Activated CD4-positive, alpha-beta T cell treated with anti-CD3 and anti-CD28 coated beads, Interleukin-2, amount 50 U/mL, for 24 hours (primary cell): ENCODE measurements at places on chromosomes 7 and 10.

DNA sequence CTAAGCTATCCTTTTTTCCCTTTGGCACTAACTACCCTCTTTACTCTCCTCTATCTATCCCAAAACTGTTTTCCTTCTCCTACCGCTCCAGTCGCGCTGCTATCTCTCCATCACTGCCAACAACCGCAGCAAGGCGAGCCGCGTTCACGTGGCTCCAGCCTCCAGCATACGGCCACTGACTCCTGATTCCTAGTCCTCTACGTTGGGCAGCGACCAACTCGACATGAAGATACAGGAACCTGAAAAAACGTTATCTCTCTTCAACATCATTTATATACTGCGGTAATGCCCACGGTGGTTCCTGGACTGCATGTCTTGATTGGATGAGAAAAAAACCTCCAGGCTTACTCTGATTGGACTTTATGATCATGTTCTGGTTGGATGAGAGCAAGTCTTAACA is 129.5 kb downstream of the ZNF716 start:
- no peak for DNase-seq

DNA sequence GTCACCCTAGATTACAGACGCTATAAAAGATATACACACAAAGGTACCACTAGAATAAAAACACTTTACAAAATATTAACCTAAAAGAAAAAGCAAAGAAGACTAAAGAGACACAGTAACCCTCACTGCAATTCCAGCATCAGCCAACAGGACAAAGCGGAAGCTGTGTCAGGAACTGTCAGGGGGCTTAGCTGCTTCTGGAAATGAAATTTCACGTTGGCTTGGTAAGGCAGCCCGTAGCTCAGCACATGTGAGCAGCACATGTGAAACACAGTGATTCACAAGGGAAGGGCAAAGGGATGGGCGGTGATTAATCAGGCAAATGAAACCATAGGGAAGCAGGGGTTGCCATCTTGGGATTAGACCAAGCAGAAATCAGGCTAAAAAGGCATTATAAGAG is 195.4 kb downstream of the MGMT start:
- no peak for DNase-seq

GRCh38 chr7:116610210-116610609 is 61.8 kb upstream of the MET start:
- DNase-seq, result no peak

DNA sequence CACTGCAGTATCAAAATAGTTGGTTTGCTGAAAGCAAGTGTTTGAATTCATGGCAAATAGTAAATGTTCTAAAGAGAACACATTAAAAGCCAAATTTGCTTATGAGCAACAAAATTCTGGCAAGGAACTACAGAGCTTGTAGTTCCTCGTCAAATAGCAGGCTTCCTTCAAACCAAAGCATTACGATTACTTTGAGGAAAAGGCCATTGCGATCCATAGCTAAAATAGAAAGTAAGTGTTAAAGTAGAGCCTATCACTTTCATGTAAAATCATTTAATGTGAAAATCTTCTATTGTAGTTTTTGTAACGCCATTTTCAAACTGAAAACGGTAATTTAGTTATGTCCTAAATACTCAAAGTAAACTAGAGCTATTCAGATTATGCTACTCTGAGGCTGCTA is 20.1 kb downstream of the CACNA2D1 start:
- no peak for DNase-seq

- DNase-seq, result no peak
Measured at GRCh38 chr10:44981172-44982113, 2.8 kb upstream of the DEPP1 start.

- no peak for DNase-seq
Measured at GRCh38 chr7:142802301-142802700, 31.5 kb downstream of the PRSS2 start.

- no peak for DNase-seq
Measured at GRCh38 chr10:125792342-125793300, 17.0 kb upstream of the MMP21 start.

DNA sequence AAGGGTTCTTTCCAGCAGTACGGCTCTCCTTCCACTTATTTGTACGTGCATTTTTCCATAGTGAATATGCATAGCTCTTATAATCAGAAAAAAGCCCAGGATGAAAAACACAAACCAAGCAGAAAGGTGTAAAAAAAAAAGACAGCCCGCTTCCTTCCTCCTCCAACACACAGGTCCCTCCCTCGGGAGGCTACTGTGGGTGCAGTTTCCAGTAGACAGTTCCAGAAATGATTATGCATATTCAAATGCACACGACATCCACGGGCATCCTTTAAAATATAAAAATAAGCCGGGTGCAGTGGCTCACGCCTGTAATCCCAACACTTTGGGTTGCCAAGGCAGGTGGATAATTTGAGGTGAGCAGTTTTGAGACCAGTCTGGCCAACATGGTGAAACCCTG is 59.9 kb downstream of the TNRC18 start:
- DNase-seq, result no peak

DNA sequence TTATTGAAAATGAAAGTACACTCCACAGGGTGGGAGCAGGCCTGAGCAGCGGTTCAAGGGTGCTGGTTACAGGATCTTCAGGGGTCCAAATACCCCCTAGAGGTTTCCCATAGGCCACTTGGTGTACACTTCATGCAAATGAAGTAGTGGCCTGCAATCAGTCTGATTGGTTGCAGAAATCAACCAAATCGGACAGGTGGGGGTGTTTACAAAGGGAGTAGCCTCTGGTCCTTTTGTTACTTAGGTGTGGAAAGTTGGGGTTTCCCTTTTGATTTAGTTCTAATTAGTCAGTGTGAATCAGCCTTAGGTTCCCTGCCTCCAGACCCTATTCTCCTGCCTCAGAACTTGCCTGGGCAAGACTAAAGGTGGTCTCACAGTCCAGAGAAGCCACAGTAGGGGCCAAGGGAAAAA is 49.6 kb downstream of the SYPL1 start:
- no peak for DNase-seq

DNA sequence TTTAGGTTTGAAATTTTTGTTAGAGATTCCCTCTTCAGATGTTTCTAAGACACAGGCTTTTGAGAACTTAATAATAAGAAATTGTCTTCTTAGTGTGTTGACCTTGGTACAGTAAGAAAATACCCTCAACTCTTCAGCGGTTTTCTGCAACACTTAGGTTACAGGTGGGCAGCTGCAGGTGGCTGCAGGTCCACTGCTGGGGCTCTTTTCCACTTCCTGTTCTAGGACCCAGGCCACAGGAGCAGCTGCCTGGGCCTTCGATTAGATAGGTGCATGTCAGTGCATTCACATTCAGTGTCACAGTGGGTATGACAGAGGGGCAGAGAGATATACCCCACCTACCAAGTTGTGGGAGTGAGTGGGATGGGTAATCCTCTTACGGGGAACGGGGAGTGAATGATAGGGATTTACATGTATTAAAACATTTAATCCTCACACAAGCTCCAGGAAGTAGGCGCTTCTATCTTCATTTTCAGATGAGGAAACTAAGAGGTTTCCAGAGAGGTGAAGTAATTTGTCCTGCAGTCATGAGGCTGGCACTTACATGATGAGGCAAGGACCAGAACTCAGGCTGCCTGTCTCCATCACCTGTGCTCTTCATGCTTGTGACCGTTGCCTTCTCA is 20.2 kb upstream of the SUV39H2 start:
- DNase-seq, result no peak

GRCh38 chr10:71582506-71583475 is 136.8 kb downstream of the C10orf105 start:
- DNase-seq, result no peak

- no peak for DNase-seq
Measured at GRCh38 chr10:7855205-7855604, 36.9 kb downstream of the TAF3 start.

GRCh38 chr10:35827783-35828182 is 185.7 kb upstream of the FZD8 start:
- DNase-seq, result no peak

DNA sequence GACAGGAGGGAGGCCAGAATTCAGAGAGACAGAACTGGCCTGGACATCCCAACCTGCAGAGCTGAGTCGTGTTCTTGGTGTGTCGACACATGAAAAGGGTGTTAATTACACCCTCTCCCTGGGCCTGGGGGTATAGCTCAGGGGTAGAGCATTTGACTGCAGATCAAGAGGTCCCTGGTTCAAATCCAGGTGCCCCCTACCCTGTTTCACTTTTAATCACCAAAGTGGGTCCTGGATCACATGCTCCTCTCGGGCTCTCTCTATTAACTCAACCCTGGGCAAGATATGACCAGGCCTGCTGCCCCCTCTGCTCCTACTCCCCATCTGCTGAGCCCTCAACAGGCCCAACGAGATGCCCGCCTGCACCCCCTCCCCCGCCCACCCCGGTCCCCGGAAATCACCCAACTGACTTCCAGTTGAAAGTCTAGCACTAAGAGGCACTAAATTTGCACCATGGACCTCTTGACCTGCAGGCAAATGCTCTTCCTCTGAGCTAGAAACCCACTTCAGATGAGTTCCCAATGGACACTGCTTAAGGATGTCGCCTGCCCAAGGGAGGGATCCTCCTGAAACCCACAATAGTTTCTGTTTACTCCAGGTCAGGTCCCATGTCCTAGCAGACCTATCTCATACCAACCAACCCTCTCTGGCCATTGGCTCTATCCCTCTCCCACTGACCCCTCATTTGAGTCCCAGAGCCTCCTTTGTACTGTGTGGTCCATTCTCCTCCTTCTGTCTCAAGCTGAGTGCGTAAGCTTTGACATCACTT is 137.6 kb downstream of the ZNF467 start:
- no peak for DNase-seq

DNA sequence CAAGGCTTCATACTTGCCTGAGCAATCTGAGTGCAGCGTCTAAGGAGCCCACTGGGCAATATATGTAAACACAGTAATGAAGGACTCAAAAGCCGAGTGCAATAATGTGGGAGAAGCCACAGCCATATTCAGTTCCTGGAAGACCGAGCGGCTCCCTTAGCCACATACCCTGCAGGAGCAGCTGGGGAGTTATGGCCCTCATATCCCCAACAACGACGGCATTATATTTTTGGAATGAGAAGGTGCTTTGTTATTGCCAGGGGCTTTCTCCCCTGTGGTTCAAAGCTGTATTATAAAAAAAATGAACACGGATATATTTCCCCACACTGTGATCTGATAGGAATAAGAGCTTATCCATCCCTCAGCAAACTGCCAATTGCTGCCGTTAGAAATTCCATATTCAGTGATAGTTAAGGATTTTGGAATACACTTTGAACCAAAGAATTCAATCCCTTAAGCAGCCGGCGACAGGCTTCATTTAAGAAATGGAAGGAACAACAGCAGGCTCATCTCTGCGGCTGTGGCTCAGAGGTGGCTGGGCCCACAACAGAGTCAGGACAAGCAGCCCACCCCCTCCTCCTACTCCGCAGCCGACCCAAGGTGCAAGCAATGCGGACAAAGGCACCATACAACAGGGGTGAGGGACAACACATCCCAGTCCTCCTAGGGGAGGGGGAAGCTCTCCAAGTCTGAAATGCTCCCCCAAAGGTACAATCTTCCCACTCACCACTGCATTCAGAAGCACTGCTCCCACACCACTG is 77.2 kb downstream of the TNS3 start:
- no peak for DNase-seq

DNA sequence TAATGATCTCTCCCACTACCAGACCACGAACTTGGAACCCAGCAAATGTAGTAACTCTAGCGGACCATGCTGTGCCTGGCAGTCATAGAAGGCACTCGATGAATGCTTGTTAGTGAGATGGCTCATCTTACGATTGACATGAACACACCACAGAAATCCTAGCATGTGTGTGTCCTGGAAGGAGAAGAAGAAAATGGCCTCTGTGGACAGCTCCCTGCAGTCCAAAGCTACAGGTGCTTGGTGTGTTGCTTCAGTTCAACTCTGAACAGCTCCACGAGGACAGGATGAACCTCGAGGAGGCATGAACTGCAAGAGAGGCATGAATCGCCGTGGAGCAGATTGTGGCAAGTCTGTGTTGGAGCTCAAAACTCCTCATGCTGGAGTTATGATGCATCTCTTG is 93.5 kb downstream of the KLF6 start:
- no peak for DNase-seq

DNA sequence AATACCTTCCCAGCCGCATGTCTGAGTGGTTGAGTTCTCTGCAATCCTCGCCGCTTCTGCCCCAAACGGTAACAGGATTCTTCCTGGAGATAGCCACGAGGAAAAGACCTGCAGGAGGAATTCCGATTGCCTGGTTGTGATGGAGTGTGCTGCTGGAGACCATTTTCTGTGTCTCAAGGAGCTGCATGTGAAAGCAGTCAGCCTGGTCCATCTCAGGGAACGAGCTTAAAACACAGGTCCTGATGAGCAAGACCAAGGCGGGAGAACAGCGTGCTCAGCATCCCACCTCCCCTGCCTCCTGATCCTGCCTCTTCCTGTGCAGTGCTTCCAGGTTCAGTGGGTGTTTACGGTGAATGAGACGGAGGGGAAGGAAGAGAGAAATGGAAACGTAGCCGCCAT is 26.5 kb downstream of the VIPR2 start:
- DNase-seq, result no peak

DNA sequence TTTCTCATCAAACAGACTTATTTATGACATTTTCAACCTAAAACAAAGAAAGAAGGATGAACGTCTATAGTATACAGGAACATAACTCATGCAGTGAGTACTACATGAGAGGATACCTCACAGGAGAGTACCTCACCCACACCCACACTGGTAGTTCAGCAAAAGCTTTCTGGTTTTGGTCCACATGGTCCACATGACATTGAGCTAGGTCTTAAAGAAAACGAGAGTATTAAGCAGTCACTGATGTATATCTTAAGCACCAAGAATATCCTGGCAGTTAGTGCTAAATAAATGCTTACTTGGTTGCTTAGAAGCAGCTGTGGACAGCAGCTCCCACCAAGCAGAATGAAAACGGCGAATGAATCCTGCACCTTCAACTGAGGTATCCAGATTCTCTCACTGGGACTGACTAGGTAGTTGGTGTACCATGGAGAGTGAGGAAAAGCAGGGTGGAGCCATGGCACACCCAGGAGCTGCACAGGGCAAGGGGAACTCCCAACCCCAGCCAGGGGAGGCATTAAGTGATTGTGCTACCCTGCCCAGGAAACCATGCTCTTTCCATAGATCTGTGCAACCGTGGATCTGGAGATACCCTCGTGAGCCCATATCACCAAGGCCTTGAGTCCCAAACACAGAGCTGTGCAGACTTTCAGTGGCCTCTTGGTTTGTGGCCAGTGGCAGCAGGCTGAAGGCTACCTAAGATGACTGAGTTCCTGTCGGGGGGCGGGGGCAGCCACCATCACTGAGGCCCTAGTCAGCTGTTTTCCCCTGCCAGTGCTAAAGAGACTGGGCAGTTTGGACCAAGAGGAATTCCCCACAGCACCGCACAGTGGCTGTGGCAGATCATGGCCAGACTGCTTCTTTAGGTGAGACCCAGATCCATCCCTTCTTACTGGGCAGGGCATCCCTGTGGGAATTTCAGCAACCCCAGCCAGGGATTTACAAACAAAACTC is 143.4 kb downstream of the SGMS1 start:
- no peak for DNase-seq

- no peak for DNase-seq
Measured at GRCh38 chr7:39299695-39300094, 266.5 kb upstream of the YAE1 start.

GRCh38 chr7:43481902-43482678 is 100.8 kb upstream of the STK17A start:
- no peak for DNase-seq

- DNase-seq, result no peak
Measured at GRCh38 chr10:50613726-50614443, 9.9 kb downstream of the SGMS1 start.
